SK-N-SH (cell line): ENCODE measurements at places on chromosomes 12 and 14.

DNA sequence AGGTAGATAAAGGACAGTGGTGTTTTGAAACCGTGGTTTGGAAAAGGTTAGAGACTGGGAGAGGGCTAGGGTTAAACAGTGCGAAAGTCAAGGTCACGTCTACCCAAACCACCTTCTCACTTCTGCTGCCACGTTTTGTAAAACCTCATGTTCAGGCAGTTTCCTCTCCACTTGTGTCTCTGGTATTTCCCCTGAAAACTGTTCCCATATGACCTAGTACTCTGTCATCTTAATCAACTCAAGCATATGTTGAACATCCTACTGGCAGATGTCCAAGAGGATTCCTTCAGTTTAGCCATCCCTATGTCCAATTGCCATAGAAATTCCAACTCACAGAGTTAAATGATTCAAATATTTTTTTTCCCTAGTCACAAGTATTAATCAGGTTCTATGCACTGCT lies 17.4 kb downstream of the CLEC4C start:
- no peaks in the 10 kb centered on the region for H3K36me3 ChIP-seq
- no peaks in the 10 kb centered on the region for H3K4me1 ChIP-seq
- DNase-seq: no peak
- H3K4me3 ChIP-seq: no peak overlapping the region

- H3K27ac ChIP-seq: no peak overlapping the region
- no peaks in the 10 kb centered on the region for H3K4me1 ChIP-seq
- H3K27me3 ChIP-seq: no peaks in the 10 kb centered on the region
- no peak for DNase-seq
Measured at GRCh38 chr12:68910128-68910527, 22.8 kb downstream of the CPM start.

- no peaks in the 10 kb centered on the region for H3K36me3 ChIP-seq
- no peak for DNase-seq
- no peak overlapping the region for H3K27ac ChIP-seq
- no peaks in the 10 kb centered on the region for H3K4me1 ChIP-seq
Measured at GRCh38 chr14:62908506-62908905, 136.8 kb downstream of the KCNH5 start.

DNA sequence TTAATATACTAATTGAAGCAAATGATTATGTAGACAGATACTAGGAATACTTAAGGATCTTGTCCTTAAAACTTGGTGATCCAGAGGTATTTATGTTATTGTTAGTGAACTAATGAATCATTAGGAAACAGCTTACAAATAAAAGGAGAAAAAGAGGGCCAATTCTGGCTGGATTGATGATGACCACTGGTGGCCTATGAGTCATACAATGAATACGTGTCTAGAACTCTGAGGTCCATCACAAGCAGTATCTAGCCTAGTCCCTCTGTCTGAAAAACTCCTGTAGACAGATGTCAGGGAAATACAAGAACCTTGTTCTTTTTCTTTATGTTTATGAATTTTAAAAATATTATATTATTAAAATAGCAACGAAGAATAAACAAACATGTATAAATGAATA lies 51.7 kb upstream of the RTL1 start:
- DNase-seq: no peak
- H3K4me1 ChIP-seq: no peaks in the 10 kb centered on the region
- no peak overlapping the region for H3K27ac ChIP-seq

DNA sequence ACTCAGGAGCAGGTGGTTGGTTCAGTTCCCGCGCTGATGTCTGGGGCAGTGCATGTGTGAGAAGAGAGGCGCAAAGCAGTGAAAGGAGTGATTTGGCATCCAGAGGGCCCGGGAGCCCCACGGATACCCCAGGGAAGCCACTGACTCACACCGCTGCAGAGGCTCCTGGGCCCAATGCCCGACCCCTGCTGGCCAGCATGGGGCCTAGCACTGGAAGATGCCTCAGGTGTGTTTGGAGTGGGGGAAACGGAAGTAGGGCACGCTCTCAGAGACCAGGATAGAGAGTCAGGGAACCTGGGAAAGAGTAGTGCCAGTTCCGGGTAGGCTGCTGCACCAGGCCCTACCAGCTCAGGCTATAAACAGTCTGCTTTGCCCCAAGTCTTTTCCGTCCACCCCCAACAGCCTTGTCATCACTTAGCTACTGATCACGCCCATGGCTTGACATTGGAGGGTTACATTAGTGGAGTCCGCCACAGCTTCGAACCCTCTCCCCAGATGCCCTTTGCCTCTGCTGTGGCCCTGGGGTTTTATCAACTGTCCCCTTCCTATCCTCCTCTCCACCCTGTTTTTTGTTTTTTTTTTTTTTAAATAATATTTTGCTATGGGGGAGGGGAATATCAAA lies 9.5 kb upstream of the CSAD start:
- no peak overlapping the region for H3K27ac ChIP-seq
- H3K4me3 ChIP-seq: no peak overlapping the region
- H3K4me1 ChIP-seq: peaks cover 12% of the 10 kb centered on the region; the same call in 1 of the 2 replicates
- H3K27me3 ChIP-seq: no peaks in the 10 kb centered on the region
- DNase-seq: peak; percentile 79

DNA sequence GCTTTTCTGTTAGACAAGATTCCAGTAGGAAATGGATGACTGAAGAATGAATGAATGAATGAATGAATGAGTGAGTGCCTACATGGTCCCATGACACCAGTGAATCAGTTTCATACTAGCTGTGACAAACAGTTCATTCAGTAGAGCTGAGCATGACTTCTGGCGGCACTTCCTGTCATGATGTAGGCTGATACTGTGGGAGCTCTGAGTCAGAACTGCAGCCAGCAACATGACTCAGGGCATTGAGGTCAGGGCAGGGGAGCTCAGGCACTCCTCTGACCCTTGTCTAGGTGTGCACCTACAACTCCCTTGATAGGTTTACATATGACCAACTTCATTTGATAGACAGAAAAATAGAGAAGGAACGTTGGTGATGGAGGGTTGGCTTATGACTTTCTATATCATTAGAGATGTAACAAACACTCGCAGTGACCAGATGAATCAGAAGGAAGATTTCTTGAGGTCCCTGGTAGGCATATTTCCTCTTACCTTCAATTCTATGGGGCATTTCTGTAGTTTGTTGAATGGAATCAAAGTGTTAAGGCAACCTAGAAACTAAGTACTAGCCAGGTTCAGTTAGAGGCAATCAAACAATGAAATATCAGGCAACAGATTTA lies 139.3 kb upstream of the ARHGAP5 start:
- no peak for DNase-seq
- H3K27ac ChIP-seq: no peak overlapping the region
- H3K4me3 ChIP-seq: no peak overlapping the region
- H3K27me3 ChIP-seq: no peaks in the 10 kb centered on the region
- no peaks in the 10 kb centered on the region for H3K36me3 ChIP-seq

- no peaks in the 10 kb centered on the region for H3K27me3 ChIP-seq
- DNase-seq: peak; percentile 52
- peak overlapping the region; percentile 90 for H3K4me3 ChIP-seq
- H3K36me3 ChIP-seq: no peaks in the 10 kb centered on the region
- H3K4me1 ChIP-seq: peaks cover 2% of the 10 kb centered on the region; the same call in 1 of the 2 replicates
Measured at GRCh38 chr12:96401076-96401871, 1.0 kb upstream of the CDK17 start.

- no peaks in the 10 kb centered on the region for H3K4me1 ChIP-seq
- DNase-seq: no peak
- H3K27me3 ChIP-seq: no peaks in the 10 kb centered on the region
- no peak overlapping the region for H3K27ac ChIP-seq
- no peaks in the 10 kb centered on the region for H3K36me3 ChIP-seq
Measured at GRCh38 chr14:69937367-69938081, 58.3 kb downstream of the SMOC1 start.

DNA sequence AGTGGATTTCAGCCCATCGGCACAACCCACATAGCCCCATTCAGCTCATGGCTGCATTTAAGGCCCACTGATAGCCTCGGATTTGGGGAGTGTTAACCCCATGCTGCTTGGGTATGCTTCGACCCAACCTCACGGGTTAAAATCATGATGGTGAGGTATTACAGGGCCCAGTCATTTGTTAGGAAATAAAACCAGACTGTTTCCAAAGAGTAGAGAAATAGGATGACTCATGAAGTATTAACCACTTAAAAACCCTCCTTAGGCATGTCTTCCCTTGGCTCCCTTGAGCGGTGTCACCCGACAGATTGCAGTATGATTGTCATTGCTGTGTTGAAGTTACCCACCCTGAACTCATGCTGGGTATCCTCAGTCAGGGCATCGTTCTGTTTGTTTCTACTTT lies 289.1 kb downstream of the CACNA1C start:
- DNase-seq: no peak
- H3K27ac ChIP-seq: peak overlapping the region; percentile 25; the same call in 1 of the 2 replicates
- H3K36me3 ChIP-seq: no peaks in the 10 kb centered on the region
- H3K4me1 ChIP-seq: peaks cover 26% of the 10 kb centered on the region
- no peaks in the 10 kb centered on the region for H3K27me3 ChIP-seq
- no peak overlapping the region for H3K4me3 ChIP-seq

DNA sequence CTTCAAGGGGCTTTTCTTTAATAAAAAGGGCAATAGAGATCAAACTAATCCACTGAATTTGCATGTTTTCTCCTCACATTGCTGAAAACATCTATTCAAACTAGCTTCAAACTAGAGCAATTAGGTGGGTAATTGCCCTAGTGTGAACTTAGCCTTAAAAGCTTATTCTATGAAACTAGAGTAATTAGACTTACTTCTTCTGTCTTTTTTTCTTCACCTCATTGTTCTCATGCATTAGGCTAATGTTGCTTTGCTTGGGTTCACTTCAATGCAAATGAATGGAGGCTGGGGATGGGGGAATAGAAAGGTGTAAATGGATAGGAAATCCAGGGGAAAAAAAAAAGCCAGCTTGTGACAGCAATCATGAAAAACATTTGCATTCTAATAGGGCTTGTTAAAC lies 414.8 kb upstream of the LMO3 start:
- no peak overlapping the region for H3K4me3 ChIP-seq
- H3K27ac ChIP-seq: no peak overlapping the region
- no peaks in the 10 kb centered on the region for H3K36me3 ChIP-seq
- DNase-seq: no peak
- H3K27me3 ChIP-seq: no peaks in the 10 kb centered on the region

DNA sequence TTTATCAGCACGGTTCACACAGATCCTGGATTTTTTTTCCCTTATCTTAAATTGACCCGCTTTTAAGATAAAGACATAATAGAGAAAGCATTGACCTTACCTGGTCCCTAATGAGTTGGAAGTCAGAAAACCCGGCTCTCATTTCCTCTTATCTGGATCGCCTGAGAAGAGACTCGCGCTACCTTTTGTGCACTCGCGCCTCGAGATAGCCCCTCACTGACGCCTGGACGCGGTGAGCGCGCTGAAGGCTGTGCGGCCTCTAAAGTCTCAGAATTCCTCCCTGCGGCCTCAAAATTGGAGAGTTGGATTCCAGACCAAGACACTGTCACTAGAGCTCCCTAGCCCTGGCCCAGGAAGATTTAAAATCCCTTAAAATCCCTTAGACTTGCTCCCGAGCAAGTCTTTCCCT lies 7.0 kb downstream of the NKX2-1 start:
- peak; percentile 5 for DNase-seq
- no peak overlapping the region for H3K27ac ChIP-seq
- no peaks in the 10 kb centered on the region for H3K4me1 ChIP-seq
- no peak overlapping the region for H3K4me3 ChIP-seq

- H3K27me3 ChIP-seq: no peaks in the 10 kb centered on the region
- no peaks in the 10 kb centered on the region for H3K4me1 ChIP-seq
- no peak overlapping the region for H3K4me3 ChIP-seq
Measured at GRCh38 chr12:120013659-120014380, 24.8 kb downstream of the BICDL1 start.

- no peak overlapping the region for H3K27ac ChIP-seq
- no peak overlapping the region for H3K4me3 ChIP-seq
- H3K4me1 ChIP-seq: no peaks in the 10 kb centered on the region
- H3K36me3 ChIP-seq: no peaks in the 10 kb centered on the region
- H3K27me3 ChIP-seq: no peaks in the 10 kb centered on the region; the same call in 1 of the 2 replicates
Measured at GRCh38 chr14:53999061-53999488, 42.5 kb upstream of the BMP4 start.

DNA sequence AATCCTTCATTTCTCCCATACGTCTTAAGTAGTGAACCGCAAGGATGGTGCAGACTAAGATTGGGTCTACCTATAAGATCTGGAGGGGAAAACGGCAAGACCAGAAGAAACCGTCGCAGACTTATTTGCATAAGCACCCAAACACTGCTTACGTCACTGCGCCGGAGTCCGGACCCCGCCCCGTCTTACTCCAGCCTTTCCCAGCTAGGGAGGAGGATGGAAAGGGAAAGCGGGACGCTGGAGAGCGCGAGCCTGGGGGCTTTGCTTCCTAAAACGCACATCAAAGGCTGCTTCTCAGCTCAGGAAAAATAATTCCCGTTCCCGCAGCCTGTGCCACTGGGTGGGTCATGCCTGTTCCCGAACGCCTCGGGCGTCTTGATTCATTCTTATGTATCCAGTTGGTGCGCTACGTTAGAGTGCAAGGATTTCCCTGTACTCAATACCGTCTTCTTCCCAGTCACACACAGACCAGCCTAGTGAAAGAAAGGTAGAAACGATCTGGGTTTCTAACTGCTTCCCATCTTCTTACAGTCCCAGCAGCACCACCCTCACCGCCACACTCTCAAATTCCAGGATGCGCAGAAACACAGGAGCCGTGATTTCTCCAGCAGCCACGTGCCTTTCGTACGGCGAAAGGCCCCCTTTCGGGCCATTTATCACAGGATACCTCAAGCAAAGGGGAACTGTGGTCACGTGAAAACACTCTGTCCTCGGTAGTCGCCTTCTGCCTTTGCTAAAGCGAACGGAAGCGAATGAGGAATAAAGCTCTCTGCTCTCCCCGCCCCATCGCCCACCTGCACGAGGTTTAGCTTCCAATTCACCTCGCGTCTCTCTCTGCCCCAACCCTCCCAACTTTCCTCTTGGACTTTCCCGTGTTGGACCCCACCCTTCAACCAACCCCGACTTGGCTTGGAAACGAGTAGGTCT lies 1.1 kb downstream of the SLC6A15 start:
- H3K27me3 ChIP-seq: no peaks in the 10 kb centered on the region
- peak; percentile 77 for DNase-seq
- H3K4me3 ChIP-seq: peak overlapping the region; percentile 75

- H3K36me3 ChIP-seq: peaks cover 6% of the 10 kb centered on the region
- H3K4me3 ChIP-seq: no peak overlapping the region
- no peak for DNase-seq
- no peaks in the 10 kb centered on the region for H3K27me3 ChIP-seq
- H3K27ac ChIP-seq: peak overlapping the region; percentile 14; the same call in 1 of the 2 replicates
Measured at GRCh38 chr12:105024928-105025327, 38.8 kb downstream of the NOPCHAP1 start.

DNA sequence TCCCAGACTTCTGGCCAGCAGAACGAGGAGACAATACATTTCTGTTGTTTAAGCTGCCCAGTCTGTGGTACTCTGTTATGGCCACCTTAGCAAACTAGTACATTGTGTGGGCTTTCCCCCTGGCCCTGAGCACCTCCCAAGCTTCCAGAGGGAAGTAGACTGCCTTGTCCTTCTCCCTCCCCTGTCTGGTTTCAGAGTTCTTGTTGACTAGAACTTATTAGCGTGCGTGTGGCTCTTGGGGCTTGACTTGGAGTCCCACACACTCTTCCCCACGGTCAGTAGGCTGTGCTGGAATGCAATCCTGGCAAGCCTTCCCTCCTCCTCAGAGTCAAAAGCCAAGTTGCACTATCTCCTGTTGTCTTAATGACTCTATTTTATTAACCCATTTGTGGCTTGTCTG lies 27.7 kb downstream of the FBLN5 start:
- no peaks in the 10 kb centered on the region for H3K27me3 ChIP-seq
- no peaks in the 10 kb centered on the region; the same call in 1 of the 2 replicates for H3K4me1 ChIP-seq
- no peak for DNase-seq
- H3K4me3 ChIP-seq: no peak overlapping the region
- H3K36me3 ChIP-seq: peaks cover 20% of the 10 kb centered on the region; the same call in 1 of the 2 replicates
